ENCODE measurements at places on chromosomes 2 and 18. TPM values are rescaled to one million over a fixed set of nuclear protein-coding genes. Genes with fewer than 3 reads are reported as not detected.

DNA sequence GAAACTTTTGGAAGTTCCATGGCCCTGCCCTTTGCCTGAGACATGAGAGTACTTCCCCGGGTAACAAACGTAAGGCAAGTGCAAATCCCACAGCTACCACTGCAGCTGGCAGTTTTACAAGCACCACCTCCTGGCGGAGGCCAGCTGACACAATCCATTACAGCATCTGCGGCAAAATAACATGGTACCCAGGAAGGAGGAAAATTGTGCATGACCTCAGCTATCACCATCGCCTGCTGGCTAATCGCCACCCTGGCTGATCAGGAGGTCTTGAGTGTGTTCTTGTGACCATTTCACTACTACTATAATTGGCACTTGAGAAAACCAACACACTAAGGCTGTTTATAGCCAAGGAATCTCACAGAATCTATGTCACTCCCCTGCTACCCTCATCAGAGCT lies 71.7 kb upstream of the SERPINE2 start:
- no peaks in the 10 kb centered on the region for H3K4me1 ChIP-seq
- H3K4me3 ChIP-seq = no peak overlapping the region
- no peaks in the 10 kb centered on the region for H3K36me3 ChIP-seq
- peaks cover 12% of the 10 kb centered on the region for H3K27me3 ChIP-seq
- no peak for DNase-seq

- H3K27ac ChIP-seq = no peak overlapping the region
- no peaks in the 10 kb centered on the region for H3K36me3 ChIP-seq
- H3K4me3 ChIP-seq = no peak overlapping the region
- no peaks in the 10 kb centered on the region for H3K27me3 ChIP-seq
- no peak for DNase-seq
These were observed 75.6 kb downstream of the ICOS start for GRCh38 chr2:204012072-204012653.

GRCh38 chr2:232133078-232133477 lies 171.6 kb downstream of the DIS3L2 start:
- no peak overlapping the region for H3K4me3 ChIP-seq
- DNase-seq = no peak
- H3K27me3 ChIP-seq = no peaks in the 10 kb centered on the region
- H3K27ac ChIP-seq = no peak overlapping the region
- H3K36me3 ChIP-seq = peaks cover 21% of the 10 kb centered on the region

GRCh38 chr18:36889742-36890141 lies 60.8 kb downstream of the KIAA1328 start:
- no peaks in the 10 kb centered on the region for H3K4me1 ChIP-seq
- no peaks in the 10 kb centered on the region for H3K36me3 ChIP-seq
- H3K27me3 ChIP-seq = no peaks in the 10 kb centered on the region
- no peak for DNase-seq

GRCh38 chr2:96875498-96876268 lies 5.8 kb upstream of the SEMA4C start:
- H3K4me1 ChIP-seq = peaks cover 26% of the 10 kb centered on the region
- H3K4me3 ChIP-seq = no peak overlapping the region
- H3K27ac ChIP-seq = no peak overlapping the region
- no peaks in the 10 kb centered on the region for H3K27me3 ChIP-seq
- H3K36me3 ChIP-seq = no peaks in the 10 kb centered on the region

The CAPN10 gene
- total RNA-seq = 40.6 TPM

The CXCR4 gene
- total RNA-seq = 1,661 TPM

Data from CD4-positive, alpha-beta T cell (primary cell).